Cortex of kidney (tissue), 1 donor: ENCODE measurements at places on chromosomes 2 and 18.

DNA sequence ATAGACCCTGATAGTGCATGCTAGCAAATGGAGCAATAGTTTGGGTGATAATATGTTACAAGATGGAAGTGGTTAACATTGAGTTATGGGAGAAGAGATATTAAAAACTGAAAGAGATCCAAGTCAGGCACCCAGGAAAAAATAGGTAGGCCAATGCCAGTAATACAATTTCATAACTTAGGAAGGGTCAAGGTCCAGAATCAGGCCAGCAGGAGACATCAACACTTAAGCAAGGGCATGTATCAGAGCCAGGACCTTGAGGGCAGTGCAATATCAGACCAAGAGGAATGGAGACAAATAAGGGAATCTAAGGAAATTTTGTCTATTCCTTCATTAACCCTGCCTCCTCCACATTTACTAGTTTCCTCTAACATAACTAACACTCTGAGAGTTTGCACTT is 124.1 kb upstream of the NYAP2 start:
- no peak for DNase-seq

DNA sequence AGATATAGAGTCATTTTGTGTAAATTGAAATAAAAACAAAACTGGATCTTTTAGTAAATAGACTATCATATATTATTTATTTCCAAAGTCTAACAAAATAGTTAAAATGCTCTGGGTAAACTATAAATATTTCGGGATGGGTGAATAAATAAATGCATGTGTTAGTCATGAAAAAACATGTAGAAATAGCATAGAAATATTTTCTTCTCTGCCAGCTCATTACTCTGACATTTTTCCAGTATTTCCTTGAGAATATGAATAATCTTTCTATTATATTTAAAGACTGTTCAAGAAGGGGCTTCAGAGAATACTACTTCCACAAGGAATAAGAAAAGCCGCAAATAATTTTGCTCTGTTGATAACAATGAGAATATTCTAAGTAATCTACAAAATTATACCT is 880.4 kb downstream of the TRIB2 start:
- no peak for DNase-seq

DNA sequence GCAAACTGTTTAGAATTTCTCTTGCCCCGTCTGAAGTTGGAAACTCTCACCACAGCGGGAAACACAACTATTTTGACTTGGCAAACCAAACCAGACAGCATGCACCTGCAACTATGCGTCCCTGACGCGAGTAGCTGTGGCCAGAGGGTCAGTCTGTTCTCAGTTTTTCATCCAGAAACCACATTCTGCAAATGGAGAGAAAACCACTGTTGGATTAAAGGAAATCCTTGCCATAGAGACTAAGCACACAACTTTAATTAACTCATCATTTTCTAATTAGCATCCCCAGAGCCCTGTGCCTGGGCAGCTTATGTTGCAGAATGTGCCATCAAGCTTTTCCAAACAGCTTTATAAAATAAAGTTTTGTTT is 415.7 kb upstream of the TCF4 start:
- no peak for DNase-seq

GRCh38 chr2:173347305-173348168 is 7.1 kb upstream of the CDCA7 start:
- no peak for DNase-seq

- DNase-seq, result no peak
Observed at GRCh38 chr2:61670591-61671501, 132.7 kb upstream of the XPO1 start.
